ENCODE measurements at places on chromosomes 1 and 21.

DNA sequence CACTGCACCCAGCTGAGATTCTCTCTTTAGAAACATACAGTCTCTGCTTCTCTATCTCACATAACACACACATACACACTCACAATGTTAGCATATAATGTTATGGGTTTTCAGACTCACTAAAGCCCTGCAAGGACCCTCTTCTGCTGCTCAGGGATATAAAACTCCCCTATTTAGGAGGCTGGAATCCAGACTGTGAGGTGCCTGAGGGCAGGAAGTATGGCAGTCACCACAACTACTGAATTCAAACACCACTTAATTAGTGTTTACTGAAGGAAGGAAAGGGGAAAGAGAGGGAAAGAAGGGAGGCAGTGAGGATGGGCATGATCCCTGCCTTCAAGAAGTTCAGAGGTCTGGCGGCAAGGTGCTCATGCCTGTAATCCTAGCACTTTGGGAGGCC, 7.8 kb upstream of the CDK18 start:
- no peak for DNase-seq

- DNase-seq, result no peak
Observed at GRCh38 chr1:94094469-94095111, 26.4 kb downstream of the ABCA4 start.

GRCh38 chr1:53044926-53045325, 17.1 kb upstream of the PODN start:
- DNase-seq, result no peak

DNA sequence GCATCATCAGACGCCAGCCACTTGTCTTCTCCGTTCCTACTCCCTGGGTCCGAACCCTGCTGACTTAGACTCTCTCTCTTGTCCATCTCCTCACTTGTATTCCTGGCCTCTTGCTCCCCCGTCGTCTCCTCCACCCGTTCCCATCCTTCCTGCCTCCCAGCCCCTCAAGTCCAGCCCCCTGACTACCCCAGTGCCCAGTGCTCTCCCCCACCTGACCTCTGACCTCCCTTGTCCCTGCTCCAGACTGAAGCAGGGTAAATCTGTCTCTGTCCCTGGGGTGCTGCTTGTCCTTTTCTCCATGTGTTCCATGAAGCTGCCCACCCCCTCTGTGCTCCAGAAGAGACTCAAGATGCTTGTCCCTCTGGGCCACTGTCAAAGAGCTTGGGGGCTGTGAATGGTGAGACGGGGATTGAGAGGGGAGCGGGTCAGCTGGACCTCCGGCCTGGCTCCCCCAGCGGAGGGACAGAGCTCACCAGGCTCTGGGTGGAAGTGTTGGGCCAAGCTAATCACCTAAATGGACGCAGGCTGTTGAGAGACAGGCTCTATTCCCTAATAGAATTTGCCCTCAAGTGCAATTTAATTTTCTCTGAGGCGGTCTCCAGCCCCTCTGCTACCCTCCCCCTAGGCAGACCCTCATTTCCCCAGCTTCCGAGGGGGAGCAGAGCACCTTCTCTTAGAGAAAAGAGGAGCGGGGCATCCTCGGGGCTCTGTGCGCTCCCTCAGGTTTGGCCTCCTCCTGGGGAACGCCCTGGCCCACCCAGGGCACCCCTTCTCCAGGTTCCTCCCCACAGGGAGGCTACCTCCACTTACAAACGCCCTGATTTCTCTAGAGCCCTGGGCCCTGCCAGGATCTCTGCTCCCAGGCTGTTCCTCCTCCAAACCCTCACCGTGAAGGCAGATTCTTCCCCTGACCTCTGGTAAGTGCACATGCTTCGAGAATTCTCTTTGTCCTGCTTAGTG, 11.0 kb upstream of the LHX4 start:
- no peak for DNase-seq

DNA sequence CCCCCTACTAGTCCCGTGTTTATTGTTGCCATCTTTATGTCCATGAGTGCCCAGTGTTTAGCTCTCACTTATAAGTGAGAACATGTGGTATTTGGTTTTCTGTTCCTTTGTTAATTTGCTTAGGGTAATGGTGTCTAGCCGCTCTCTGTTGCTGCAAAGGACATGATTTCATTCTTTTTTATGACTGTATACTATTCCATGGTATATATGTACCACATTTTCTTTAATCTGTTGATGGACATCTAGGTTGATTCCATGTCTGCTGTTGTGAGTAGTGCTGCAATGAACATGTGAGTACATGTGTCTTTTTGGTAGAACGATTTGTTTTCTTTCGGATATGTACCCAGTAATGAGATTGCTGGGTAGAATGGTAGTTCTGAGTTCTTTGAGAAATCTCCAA, 44.2 kb upstream of the METTL18 start:
- no peak for DNase-seq

GRCh38 chr1:59139396-59139795, 157.5 kb upstream of the FGGY start:
- DNase-seq, result no peak

GRCh38 chr1:155744711-155745283, 55.9 kb downstream of the DAP3 start:
- no peak for DNase-seq

GRCh38 chr21:45983981-45984551, 2.5 kb downstream of the COL6A1 start:
- DNase-seq, result no peak

- DNase-seq, result no peak
Observed at GRCh38 chr1:117466761-117467160, 99.5 kb downstream of the MAN1A2 start.

- DNase-seq, result no peak
Observed at GRCh38 chr1:154846565-154847442, 23.3 kb downstream of the KCNN3 start.

- no peak for DNase-seq
Observed at GRCh38 chr1:43056981-43057391, 98.3 kb upstream of the SLC2A1 start.

All from stimulated activated CD8-positive, alpha-beta memory T cell treated with anti-CD3 and anti-CD28 coated beads, Interleukin-2, amount 100 ng/mL, for 48 hours (primary cell).